ENCODE measurements at places on chromosomes 6 and 20.

DNA sequence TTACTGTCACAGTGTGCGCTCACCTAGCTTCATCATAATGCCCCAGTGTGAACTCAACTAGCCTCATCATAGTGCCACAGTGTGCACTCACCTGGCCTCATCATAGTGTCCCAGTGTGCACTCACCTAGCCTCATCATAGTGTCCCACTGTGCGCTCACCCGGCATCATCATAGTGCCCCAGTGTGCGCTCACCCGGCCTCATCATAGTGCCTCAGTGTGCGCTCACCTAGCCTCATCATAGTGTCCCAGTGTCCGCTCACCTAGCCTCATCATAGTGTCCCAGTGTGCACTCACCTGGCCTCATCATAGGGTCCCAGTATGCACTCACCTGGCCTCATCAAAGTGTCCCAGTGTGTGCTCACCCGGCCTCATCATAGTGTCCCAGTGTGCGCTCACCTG lies 10.6 kb downstream of the TMEM242 start:
- no peak for DNase-seq

GRCh38 chr6:2008383-2008976 lies 236.9 kb downstream of the GMDS start:
- no peak for DNase-seq

DNA sequence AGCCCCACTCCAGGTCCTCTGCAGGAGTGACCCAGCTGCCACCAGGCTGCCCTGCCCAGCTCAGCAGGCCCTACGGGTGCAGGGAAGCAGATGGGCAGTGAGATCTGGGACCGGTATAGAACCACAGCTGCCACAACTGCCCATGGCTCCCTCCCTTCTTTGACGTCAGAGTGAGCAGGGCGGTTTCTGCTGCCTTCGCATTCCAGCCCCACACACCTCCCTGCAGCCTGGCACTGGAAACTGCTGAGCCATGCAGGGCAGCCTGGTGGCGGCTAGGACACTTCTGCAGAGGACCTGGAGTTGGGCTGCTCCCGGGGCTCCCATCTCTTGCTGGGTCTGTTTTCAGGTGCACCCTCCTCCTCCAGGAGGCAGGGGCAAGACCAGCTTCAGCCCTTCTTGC lies 101.6 kb upstream of the CD93 start:
- DNase-seq: no peak

DNA sequence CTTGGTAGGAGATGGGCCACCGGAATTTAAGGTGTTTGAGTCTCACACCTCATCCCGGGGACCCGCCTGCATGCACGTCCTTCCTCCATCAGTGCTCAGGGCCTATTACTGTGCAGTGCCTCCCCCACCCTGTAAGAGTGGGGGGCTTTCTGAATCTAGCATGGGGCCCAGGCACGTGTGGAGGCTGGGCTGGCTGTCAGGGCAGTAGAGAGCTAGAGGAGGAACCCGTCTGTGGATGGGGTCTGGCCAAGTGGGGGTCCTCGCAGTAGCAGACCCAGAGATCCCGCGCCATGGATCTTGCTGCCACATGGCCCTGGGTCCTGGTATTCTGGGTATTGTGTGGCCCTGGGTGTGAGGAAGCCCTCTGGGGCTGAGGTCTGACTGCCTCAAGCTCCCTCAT lies 42.9 kb downstream of the SRC start:
- DNase-seq: no peak

- peak; percentile 47 for DNase-seq
Observed at GRCh38 chr6:11224252-11224965, 8.1 kb downstream of the NEDD9 start.

DNA sequence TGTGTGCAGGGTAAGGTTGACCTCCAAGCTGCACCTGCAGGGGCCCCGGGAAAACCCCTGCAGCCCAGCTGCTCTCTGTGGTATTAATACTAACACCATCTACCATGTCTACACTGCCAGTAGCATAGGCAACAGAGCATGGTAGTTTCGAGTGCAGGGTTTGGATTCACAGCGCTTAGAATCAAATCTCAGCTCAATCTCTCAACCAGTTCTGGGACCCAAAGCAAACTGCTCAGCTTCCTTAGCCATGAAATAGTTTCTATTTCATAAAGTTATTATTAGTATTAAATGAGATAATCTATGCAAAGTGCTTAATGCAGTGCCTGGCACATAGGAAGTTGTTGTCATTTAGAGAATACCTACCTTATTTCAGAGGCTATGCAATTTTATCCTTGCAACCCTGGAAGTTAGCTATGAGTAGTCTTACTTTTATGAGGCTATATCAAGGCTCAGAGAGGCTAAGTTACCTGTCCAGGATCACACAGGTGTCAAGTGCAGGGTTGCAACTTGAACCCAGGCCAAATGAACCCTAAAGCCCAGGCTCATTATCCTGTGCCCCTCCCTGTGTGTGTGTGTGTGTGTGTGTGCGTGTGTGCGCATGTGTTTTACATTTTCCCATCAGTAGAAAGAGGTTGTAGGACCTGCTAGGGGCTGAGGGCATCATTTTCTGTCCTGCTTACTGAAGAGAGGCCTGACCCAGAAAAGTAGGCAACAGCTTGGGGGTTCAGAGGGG lies 27.6 kb upstream of the MRPS18A start:
- no peak for DNase-seq

DNA sequence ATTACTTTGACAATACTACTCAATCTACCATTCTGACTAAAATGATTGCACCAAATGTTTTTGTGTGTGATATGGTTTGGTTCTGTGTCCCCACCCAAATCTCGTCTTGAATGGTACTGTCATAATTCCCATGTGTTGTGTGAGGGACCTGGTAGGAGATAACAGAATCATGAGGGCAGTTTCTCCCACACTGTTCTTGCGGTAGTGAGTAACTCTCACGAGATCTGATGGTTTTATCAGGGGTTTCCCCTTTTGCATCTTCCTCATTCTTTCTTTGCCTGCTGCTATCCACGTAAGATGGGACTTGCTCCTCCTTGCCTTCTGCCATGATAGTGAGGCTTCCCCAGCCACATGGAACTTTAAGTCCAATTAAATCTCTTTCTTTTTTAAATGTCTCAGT lies 20.8 kb downstream of the SYCP2 start:
- DNase-seq: no peak

- no peak for DNase-seq
Observed at GRCh38 chr6:122363769-122364483, 35.5 kb upstream of the HSF2 start.

GRCh38 chr20:20699144-20699543 lies 13.3 kb downstream of the RALGAPA2 start:
- DNase-seq: no peak

DNA sequence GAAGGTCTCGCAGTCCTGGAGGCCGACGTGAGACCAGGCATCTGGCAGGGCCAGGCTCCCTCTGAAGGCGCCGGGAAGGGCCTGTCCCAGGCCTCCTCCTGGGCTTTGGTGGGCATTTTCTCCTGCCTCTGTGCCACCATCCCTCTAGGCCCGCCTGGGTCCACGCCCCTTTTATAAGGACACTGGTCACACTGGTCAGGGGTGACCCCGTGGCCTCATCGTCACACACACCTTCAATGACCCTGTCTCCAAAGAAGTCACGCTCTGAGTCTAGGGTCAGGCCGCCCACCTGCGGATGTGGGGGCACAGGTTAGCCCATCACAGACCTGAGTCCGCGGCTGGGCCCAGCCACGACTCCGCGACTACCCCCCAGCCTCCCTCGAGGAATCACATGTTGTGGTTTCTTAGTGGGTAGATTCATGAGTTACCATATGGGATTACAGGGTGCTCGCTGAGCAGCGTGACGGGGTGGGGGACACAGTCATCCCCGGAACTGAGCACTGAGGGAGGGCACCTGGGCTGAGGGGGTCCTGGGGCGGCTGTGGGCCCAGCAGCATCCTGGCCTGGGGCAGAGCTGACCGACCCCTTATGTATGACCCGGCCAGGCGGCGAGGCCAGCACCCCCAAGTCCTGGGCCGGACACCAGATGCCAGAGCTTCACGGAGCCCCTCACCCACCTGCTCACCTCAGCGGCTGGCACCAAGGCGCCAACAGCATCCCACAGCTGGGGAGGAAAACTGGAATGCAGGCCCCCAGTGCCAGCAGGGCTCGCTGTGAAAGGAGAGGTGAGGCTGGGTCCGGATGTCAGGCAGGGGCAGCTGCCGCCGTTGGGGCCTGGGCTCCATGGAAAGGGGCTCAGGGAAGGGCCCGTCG lies 115.9 kb downstream of the DLL1 start:
- no peak for DNase-seq

- DNase-seq: peak; percentile 49
Observed at GRCh38 chr6:73652637-73653570, 888 bp downstream of the SLC17A5 start.

DNA sequence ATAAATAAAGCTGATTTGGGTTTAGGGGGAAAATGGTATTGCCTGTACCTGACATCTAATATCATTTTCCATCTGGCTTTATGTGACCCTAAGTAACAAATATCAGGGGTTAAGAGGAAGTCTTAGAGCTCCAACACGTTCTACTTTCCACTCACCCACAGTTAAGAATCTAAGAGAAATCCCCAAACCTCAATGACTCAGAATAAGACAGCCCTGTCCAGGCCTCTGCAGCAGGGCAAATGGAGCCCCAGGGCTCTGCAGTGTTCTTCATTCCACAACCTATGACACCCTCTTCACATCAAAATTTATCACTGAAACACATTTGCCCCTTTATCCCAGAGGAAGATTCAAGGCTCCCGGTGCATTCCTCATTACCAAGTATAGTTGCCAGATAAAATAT lies 20.3 kb upstream of the TENT5A start:
- no peak for DNase-seq

- no peak for DNase-seq
Observed at GRCh38 chr6:53520320-53520928, 24.5 kb downstream of the GCLC start.

DNA sequence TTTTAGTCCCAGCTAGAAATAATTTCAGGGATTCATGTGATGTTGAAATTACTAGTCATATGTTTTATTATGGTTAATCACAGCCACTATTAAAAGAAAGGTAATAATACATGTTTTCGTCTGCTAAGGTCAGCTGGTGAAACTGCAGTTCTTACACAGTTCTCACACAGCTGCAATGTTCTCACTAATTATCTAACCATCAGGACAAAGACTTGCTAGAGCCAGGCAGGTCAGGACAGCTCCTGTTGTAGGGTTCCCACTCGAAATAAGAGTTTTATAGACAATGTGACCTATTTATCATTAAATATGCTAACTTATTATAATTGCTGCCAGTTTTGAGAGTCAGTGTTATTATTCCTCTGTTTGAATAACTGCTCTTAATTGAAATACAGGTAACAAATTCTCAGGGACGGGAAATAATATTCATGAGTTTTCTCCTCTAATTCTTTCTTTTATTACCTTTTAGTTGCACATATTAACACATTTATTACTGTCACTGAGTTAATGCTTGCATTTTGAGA lies 97.9 kb downstream of the GJA1 start:
- no peak for DNase-seq

GRCh38 chr6:157236040-157236725 lies 87.1 kb downstream of the TMEM242 start:
- peak; percentile 19 for DNase-seq

GRCh38 chr20:5197847-5198650 lies 71.2 kb downstream of the CDS2 start:
- no peak for DNase-seq

DNA sequence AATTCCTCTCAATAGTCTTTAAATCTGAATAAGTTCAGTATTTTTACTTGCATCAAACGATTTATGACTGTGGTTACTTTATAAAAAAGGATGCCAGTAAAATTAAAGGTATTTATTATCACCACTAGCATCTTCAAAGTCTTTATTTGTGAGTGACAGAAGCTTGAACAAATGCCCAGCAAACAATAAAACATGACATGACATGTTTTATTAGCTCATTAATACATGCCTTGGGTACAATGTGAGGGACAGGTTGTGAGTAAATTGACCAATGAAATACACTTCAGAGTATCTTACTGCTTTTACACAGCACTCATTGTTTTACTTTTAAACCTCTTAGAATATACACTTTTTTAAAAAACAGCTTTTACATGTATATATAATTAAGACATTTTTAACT lies 113.4 kb upstream of the BEND3 start:
- DNase-seq: no peak

- no peak for DNase-seq
Observed at GRCh38 chr6:161547617-161548016, 273.8 kb upstream of the AGPAT4 start.

- peak; percentile 34 for DNase-seq
Observed at GRCh38 chr20:51383891-51384510, 158.5 kb downstream of the NFATC2 start.

DNA sequence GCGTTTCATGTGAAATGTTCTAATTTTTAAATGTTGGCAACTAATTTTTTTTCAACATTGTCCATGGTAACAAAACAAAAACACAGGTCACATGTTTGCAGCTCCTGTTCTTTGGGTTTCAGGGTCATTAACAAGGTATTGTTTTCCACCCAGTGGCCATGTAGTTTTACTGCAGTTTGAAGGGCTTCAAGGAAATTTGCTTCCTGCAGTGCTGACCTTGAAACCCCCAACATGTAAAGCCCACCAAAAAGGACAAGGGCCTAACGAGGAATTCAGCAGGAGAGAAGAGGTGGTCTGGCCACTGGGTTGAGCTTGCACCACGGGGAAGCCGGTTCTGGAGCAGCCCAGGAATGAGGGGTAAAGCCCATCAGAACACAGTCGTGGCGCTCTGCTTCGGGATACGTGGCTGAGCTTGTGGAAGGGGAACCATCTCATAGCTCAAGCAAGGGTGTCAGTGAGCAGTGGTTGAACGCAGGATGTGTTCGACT lies 13.9 kb upstream of the KLHL31 start:
- DNase-seq: no peak

GRCh38 chr6:114008331-114008730 lies 37.4 kb upstream of the HDAC2 start:
- no peak for DNase-seq

- no peak for DNase-seq
Observed at GRCh38 chr20:40654876-40655275, 34.2 kb downstream of the MAFB start.

Data from naive thymus-derived CD8-positive, alpha-beta T cell (primary cell).